ENCODE measurements at places on chromosomes 11 and 22. TPM values are rescaled to one million over a fixed set of nuclear protein-coding genes. Genes with fewer than 3 reads are reported as not detected.

HEPACAM gene
- 0.12 TPM for total RNA-seq

OR52E2 gene
- total RNA-seq = not detected

- no peaks in the 10 kb centered on the region for H3K4me1 ChIP-seq
- no peak for DNase-seq
- H3K36me3 ChIP-seq = no peaks in the 10 kb centered on the region
- no peaks in the 10 kb centered on the region for H3K27me3 ChIP-seq
- H3K4me3 ChIP-seq = no peak overlapping the region
- H3K27ac ChIP-seq = no peak overlapping the region
These were observed 3.4 kb upstream of the NLRP10 start for GRCh38 chr11:7968686-7969085.

DNA sequence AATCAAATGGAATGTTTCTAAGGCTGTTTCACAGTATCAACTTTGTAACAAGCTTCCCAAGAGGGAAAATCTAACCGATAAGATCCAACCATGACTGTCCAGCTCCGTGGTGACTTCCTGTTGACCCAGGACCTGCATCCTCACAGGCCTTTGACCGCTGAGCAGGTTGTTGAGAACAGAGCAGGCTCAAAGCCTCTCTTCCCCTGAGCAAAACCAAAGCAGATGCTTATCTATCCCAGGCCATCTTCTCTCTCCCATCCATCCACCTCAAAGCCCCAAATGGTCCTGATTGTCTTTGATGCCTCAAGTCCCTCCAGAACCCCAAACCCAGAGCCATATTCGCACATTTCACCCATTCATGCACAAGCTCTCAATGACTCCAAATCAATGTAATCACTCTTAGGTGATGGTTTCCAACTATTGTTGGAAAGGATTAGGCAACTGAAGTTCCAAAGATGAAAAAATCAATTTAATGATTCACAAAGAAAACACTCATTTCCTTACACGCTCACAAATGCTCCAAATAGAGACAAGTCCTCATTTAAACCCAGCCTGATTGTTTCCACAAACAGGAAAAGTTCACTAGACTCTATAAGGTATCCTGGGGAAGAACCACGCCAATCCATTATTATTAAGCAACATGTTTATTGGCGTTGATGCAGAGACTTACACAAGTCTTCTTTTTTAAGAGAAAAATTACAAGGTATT lies 48.7 kb downstream of the C11orf58 start:
- H3K4me1 ChIP-seq = no peaks in the 10 kb centered on the region
- DNase-seq = no peak
- H3K27ac ChIP-seq = no peak overlapping the region
- no peak overlapping the region for H3K4me3 ChIP-seq

DNA sequence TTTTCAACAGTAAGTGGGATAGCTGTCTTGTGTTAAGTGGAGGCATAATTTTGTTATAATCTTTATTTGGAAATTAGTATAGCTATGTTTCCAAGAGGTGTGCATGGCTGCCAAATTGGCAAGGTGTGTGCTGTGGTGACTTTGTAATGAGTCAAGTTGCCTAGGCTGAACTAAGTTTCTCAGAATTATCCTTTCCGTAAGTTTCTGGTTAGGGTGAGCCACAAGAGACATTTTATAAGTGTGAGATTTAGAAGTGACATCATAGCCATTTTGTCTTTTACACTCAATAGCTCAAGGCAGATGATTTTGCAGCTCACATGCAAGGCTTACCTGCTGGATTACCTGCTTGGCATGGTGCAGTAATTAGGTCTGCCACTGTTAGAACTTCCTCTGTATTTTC lies 90.3 kb downstream of the C11orf87 start:
- H3K4me1 ChIP-seq = no peaks in the 10 kb centered on the region
- DNase-seq = no peak
- no peaks in the 10 kb centered on the region for H3K27me3 ChIP-seq
- H3K27ac ChIP-seq = no peak overlapping the region
- H3K4me3 ChIP-seq = no peak overlapping the region

All from pancreas (tissue), 10 donors.